HTR-8/SVneo (cell line): ENCODE measurements at places on chromosomes 13 and 19.

DNA sequence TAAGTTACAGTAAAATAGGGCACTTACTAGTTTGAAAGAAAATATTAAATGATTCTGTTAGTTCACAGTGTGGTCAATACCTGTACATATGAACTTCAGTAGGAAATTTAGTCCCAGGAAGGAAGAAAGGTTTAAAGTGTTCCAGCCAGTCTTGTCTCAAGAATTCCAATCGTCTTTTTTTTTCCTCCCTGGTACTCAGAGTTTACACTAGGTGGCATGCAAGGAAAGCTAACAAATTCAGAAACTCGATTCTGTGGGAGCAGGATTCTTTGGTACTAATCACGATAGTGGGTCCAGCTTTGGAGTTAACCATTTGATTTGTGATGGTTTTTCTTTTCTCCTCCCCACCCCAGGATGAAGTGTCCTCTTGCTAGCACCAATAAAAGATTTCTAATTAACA lies 43.6 kb downstream of the POLR1D start:
- peak; percentile 2 for DNase-seq

DNA sequence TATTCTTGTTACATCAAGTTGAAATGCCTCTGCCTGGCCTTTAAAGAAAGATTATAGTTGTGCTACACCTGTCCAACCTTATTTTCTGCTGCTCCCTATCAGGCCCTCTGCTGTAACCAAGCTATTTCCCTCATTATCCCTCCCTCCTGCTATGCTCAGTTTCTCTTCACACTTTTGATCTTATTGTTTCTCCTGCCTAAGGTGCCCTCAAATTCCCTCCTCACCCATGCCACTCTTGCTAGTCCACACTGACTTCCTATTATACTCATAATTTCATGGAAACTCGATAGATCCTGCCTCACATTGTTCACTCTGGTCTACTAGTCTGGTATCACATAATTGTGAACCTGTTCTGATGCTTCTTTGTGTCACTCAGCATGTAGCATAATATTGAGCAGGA lies 19.4 kb upstream of the ESD start:
- no peak for DNase-seq

GRCh38 chr13:74084375-74084935 lies 49.7 kb downstream of the KLF12 start:
- no peak for DNase-seq

GRCh38 chr19:4957981-4958380 lies 10.9 kb upstream of the KDM4B start:
- DNase-seq, result no peak
